Anterior cingulate cortex (tissue), 58 donors: ENCODE measurements at places on chromosomes 7 and 10.

DNA sequence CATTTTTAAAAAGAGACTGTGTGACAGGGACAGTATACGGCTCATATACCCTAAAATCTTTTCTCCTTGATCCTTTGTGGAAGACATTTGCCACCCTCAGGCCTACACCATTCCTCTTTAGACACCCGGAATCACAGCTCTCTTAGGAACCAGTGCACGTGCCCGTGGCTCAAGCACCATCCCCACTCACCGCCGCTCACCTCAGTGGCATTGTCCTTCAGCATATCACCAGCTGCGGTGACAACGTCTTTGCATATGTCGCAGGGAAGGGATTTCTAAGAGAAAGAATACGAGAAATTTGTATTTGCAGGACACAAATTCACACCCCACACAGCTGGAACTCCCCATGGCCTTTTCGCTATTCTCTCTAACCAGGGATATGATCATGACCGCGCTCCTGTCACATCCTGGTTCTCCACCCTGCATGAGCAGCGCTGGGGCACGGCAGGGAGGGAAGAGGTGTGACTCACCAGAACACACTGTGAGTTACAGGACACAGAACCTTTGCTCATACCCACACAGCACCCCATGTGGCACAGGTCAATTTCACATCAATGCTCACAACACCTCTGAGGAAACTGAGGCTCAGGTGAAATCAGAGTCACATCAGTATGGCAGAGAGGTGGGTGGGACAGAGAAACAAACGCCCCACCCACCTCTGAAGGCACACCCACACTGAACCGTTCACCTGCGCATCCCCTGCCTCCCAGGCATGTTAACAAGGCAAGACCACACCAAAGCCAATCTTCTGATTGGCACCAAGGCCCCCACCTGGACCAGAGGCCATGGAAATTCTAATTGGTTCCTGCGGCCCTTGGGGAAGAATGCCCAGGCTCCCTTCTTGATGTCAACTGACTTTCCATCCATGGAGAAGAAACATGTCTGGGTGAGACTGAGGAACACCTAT lies 19.2 kb downstream of the PSAP start:
- DNase-seq: no peak

GRCh38 chr7:143280566-143280965 lies 4.2 kb upstream of the TMEM139 start:
- DNase-seq: no peak

DNA sequence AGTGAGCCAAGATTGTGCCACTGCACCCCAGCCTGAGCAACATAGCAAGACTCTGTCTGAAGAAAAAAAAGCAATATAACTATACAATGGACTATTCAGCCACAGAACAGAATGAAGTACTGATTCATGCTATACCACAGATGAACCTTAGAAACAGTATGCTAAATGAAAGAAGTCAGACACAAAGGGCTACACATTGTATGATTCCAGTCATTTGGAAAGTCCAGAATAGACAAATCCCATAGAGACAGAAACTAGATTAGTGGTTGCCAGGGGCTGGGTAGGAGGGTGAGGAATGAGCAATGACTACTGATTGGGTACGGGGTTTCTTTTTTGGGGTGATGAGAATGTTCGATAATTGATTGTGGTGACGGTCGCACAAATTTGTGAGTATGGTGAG lies 9.6 kb upstream of the CFAP70 start:
- DNase-seq: no peak

DNA sequence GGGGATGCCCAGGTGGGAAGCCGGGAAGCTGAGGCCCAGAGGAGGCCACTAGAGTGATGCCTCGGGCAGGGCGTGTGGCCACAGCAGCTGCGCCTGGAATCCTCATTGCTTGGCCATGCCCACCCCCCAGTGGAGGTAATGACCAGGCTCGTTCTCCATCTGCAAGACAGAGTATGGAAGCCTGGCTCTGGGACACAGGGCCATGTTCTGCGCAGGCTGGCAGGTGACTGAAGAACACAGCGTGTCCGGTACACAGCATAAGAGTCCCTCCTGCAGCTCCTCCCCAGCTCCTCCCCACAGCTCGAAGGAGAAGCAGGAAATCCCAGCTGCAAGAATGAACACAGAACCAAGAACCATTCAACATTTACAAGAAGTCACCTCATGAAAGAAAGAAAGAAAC lies 64.8 kb downstream of the SMURF1 start:
- DNase-seq: no peak

GRCh38 chr10:29297678-29298077 lies 8.8 kb downstream of the LYZL1 start:
- DNase-seq: no peak

DNA sequence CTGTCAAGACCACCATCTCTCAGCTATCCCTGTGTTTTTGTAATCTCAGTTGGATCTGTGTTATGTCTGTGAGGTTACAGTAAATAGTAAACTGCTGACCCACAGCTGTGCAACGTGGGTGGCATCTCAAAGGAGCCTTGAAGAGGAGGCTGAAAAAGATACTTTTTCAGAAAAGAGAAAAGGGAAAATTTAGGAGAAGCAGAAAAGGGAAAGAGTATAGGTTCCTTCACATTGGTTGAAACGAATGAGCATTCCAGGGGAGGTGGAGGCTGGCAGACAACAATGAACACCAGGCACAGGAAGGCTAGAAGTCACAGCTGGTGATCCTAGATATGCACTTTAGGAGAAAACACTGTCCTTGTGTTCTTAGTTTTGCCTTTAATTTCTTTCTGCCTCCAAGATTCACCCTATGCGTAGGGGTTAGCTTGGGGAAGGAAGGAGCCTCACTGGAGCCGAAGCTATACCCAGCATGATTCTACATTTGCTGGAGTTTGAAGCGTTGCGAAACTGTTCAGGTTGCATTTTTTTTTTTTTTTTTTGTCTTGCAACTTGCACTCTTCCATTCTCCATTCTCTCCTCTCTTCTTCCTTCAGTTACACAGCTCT lies 18.3 kb downstream of the CPED1 start:
- DNase-seq: no peak

DNA sequence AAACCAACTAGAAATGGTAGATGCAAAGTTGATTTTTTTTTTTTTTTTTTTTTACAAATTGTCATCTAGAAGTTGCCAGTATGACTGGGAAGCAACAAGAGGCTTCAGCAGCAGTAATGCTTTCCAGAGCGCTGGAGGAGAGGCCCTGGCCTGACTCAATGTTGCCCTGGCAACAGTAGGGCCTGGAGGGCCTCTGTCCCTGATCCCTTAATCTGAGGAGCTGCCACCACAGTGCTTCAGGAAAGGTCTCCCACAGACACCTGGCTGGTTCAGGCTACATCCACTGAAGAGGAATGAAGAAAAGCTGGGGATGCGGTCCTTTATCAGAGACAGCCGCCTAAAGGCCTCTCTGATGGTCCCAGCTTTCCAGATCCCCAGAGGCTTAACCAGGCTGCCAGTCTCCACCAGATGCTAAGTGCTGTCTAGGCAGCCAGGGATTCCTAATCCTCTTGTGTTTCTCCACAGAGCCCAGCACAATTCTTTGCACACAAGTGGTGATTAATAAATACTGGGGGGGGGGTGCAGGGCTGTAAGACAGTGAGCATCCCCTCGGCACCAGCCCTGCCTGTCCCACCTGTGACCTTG lies 33.7 kb downstream of the ZNF777 start:
- DNase-seq: no peak

DNA sequence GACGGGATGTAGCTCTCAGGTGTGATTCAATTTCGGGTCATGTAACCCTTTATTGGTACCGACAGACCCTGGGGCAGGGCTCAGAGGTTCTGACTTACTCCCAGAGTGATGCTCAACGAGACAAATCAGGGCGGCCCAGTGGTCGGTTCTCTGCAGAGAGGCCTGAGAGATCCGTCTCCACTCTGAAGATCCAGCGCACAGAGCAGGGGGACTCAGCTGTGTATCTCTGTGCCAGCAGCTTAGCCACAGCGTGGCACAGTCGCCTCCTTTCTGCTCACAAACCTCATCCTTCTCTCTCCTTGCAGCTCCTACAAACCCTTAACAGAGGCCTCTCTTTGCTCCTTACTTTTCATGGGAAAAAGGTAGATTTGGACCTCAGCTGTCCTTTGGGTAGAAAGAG lies 197.5 kb upstream of the PRSS58 start:
- DNase-seq: no peak
